Activated CD8-positive, alpha-beta memory T cell treated with anti-CD3 and anti-CD28 coated beads, Interleukin-2, amount 10 ng/mL, durations not matched to agents 7 days and 5 days (primary cell): ENCODE measurements at places on chromosomes 2 and 18. TPM values are rescaled to one million over a fixed set of nuclear protein-coding genes. Genes with fewer than 3 reads are reported as not detected.

DNA sequence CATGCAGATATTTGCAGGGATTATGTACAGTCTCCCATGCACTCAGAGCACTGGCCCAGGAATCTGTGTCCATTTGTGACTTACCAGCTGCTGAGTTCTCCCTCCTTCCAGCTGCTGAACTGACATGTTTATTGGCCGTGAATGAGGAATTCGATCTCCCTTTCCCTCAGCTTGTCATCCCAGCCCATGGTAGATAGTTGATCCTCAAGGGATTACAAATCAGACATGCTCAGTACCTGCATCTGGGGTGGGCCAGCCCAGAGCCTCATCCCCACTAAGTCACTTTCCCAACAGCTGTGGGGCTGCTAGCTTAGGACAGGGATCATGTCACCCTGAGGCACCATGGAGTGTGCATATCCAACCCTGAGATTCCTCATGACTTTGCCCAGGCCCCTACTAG lies 1284.9 kb upstream of the LRRTM1 start:
- no peak for DNase-seq

- DNase-seq: no peak
Measured at GRCh38 chr2:10224734-10225133, 78.0 kb upstream of the HPCAL1 start.

C1QL2 gene
- total RNA-seq: not detected

PTPN2 gene
- 82.7 TPM for total RNA-seq

DNA sequence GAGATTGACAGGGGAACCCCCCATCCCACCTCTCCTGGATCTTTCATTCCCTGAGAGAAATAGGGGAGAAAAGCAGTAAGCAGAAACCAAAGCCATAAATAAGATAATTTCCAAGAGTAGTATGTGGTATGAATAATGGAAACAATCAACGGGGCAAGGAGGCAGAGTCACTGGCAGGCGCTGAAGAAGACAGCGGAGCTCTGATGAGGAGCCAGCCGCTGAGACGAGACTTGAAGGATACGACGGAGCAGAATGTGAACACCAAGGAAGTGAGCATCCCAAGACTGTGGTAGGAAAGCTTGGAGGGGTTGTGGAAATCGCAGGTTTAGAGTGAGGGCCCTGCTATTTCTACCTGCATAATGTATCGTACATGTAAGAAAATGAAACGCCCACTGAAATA lies 93.6 kb upstream of the CBLN2 start:
- no peak for DNase-seq

FKBP1B gene
- total RNA-seq: 5.5 TPM

DNA sequence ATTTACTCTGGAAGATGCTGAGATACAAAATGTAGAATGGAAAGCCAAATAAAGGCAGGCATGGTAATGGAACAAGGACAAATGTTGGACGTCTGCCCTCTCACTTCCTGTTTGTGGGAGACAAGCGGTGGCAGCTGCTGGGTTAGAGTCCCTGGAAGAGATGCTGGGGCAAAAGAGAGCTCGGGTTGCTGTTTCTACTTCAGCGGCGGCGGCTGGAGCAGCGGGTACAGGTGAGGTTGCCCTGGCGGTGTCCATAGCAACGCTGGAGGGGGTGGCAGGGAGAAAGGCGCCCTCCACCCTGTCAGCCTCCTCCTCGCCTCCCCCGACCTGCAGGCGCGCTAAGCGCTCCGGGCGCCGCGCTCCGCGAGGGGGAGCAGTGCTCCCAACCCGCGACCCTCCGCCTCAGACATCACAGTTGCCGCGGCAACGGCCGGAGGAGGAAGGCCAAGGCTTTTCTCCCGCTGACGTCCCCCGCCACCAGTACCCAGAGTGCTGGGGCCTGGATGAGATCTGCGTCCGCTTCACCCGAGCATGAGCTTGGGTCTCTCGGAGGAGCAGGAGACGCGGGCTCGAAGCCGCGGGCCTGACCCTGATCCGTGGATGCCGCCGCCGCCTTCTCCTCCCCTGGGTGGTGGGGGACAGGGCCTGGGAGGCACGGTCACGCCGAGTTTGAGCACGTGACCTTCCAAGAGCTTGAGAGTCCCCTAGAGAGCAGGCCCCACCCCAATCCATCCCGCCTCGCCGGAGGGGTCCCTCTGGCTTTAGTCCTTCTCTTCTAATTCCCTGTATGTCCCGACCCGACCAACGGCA lies 65.6 kb downstream of the NOL4 start:
- no peak for DNase-seq

ACTG2 gene
- not detected for total RNA-seq

DNA sequence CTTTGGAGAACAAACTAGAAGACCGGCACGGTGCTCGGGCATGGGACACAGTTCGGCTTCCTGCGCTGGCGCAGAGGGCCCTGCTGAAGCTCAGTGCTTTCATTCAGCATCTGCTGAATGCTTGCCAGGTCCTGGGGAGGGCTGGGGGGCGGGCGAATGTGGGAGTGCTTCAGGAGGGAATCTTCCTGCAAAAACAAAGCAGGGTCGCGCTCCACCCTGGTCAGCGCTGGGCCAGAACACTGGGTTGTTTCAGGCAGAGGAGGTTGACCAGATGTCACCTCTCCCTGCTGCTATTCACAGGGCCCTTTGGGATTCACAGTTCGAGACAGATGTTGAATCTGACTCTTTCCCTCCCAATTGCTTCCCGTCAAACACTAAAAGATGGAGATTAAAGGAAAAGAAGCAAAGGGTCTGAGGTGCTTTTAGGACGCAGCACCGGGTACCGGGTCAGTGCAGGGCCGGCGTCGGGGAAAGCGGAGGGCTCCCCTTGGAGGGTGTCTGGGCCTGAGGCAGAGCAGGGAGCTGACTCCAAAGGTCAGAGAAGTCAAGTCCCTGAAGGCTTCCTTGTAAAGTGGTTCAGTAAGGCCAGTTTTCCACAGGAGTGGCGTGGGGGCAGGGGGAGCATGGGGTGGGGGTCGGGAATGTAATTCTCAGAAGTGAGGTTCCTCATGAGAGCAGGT lies 82.1 kb upstream of the PXDN start:
- DNase-seq: no peak

STAT4 gene
- total RNA-seq: 101 TPM

FAM98A gene
- total RNA-seq: 51.7 TPM

- no peak for DNase-seq
Measured at GRCh38 chr2:147945660-147946059, 74.9 kb downstream of the ORC4 start.

DNA sequence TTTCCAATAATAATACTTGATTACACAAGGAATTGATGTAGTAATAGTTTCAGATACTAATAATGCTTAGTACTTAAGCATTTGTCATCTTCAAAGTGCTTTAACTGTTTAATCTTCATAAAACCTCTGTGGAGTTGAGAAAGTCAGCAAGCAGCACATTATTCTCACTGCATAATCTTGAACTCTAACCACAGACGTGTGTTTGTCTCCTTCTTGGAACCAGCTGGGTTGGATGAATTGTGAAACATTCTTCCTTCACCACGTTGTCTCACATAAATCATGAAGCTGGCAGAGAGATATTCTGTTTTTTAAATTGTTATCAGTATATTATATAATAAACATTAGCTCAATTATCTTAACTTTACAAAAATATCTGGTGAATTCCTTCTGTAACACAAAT lies 55.1 kb upstream of the LDAH start:
- DNase-seq: no peak
